ENCODE measurements at places on chromosomes 7 and 10. TPM values are rescaled to one million over a fixed set of nuclear protein-coding genes. Genes with fewer than 3 reads are reported as not detected.

DNA sequence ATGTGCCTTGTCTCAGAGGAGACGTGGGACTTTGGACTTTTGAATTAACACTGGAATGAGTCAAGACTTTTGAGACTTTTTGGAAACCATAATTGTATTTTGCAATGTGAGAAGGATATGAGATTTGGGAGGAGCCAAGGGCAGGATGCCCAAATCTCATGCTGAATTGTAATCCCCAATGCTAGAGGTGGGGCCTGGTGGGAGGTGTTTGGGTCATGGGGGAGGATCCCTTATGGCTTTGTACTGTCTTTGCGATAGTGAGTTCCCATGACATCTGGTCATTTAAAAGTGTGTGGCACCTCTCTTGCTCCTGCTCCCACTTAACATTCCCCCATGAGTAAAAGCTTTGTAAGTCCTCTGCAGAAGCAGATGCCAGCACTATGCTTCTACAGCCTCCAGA is 39.2 kb downstream of the DNAJC9 start:
- no peaks in the 10 kb centered on the region for H3K4me1 ChIP-seq
- H3K27me3 ChIP-seq = no peaks in the 10 kb centered on the region
- no peak overlapping the region for H3K4me3 ChIP-seq
- no peak for DNase-seq
- H3K27ac ChIP-seq = no peak overlapping the region

DNA sequence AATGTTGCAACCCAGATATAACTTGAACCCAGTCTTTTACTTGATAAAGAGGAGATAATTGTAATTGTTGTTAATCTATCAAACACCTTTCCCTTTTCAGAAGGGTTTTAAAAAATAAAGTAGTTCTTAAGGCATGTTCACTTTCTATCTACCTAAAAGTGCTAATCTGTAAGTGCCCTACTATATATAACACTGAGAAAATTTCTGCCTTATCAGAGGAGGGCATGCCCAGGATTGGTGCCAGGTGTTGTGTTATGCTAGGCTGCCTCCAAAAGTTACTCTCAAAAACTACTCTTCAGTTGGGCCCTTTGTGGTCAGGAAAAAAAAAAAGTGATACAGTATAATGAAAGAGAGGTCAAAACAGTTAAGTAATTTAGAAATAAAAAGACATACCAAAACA is 36.3 kb downstream of the SMNDC1 start:
- H3K36me3 ChIP-seq = no peaks in the 10 kb centered on the region
- H3K4me1 ChIP-seq = no peaks in the 10 kb centered on the region
- H3K4me3 ChIP-seq = no peak overlapping the region
- no peaks in the 10 kb centered on the region for H3K27me3 ChIP-seq

DNA sequence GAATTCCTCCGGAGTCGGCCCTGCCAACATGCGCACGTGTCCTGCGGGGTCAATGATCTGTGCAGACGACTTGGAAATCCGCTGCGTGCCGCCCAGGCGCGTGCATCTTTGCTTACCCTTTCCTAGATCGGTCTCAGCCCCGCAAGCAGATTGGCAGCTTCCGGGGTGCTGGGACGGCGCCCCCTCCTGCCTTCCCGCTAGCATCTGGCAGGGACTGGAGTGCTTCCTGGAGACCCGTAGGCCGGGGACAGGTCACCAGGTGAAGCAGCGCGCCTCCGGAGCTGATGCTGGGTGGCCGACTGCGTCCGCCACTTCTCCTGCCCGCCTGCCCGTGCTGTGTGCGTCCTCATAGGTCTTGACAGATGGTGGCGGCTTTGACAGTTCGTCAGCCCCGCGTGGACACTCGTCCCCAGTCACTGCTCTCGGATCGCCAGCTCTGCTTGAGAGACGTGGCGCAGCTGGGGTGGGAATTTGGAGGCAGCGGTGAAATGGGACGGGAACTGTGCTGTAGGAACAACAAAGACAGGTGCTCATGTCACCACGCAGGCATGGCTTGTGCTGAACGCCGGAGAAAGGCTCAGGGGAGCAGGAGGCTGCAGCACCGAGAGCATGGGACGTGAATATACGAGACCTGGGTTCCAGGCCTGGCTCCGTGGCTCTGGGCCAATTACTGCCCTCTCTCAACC is 21.9 kb upstream of the KCNK18 start:
- peak overlapping the region; percentile 15 for H3K4me3 ChIP-seq
- no peaks in the 10 kb centered on the region for H3K4me1 ChIP-seq
- H3K36me3 ChIP-seq = no peaks in the 10 kb centered on the region
- H3K27me3 ChIP-seq = no peaks in the 10 kb centered on the region
- no peak overlapping the region for H3K27ac ChIP-seq
- no peak for DNase-seq

GRCh38 chr7:122403113-122403512 is 98.6 kb upstream of the FEZF1 start:
- no peaks in the 10 kb centered on the region for H3K4me1 ChIP-seq
- peaks cover 2% of the 10 kb centered on the region for H3K36me3 ChIP-seq
- no peaks in the 10 kb centered on the region for H3K27me3 ChIP-seq
- no peak overlapping the region for H3K4me3 ChIP-seq
- DNase-seq = no peak

The CHCHD3 gene
- 52.1 TPM for total RNA-seq

The VPS41 gene
- total RNA-seq = 88.6 TPM

- no peak overlapping the region for H3K4me3 ChIP-seq
- H3K36me3 ChIP-seq = no peaks in the 10 kb centered on the region
- H3K4me1 ChIP-seq = no peaks in the 10 kb centered on the region
- DNase-seq = no peak
- no peaks in the 10 kb centered on the region for H3K27me3 ChIP-seq
Observed at GRCh38 chr10:14282276-14282675, 48.4 kb downstream of the FRMD4A start.

DNA sequence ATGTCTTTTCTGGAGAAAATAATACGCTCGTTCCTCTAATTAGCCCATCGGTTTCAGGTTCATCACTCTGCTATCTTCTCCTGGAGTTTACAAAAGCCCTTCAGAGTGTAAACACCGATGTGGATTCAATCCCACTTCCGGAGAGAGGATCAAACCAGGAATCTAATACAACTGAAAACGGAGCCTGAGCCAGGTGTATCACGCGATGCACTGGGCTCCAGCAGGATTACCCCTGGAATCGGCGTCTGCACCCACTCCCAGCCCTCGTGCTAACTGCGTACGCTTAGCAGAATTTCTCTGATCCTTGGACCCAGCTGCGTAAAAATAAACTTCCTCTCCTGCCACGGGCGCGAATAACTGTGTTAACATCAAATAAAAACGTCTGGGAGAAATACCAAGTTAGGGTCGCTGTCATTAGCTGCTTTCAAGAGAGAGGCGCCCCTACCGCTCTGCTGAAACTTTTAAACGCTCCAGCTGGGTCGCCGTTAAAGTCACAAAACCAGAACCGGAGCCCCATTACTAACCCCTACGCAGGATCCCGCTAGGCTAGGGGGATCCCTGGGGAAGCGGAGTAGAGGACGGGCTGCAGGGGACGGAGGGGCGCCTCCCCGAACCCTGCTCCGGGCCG is 502 bp downstream of the ZNF3 start:
- no peaks in the 10 kb centered on the region for H3K27me3 ChIP-seq
- H3K27ac ChIP-seq = peak overlapping the region; percentile 93
- H3K4me1 ChIP-seq = peaks cover 20% of the 10 kb centered on the region
- no peak for DNase-seq
- H3K36me3 ChIP-seq = peaks cover 34% of the 10 kb centered on the region

- no peaks in the 10 kb centered on the region for H3K27me3 ChIP-seq
- no peaks in the 10 kb centered on the region for H3K4me1 ChIP-seq
- H3K27ac ChIP-seq = no peak overlapping the region
- no peaks in the 10 kb centered on the region for H3K36me3 ChIP-seq
Observed at GRCh38 chr7:70313687-70314086, 715.4 kb downstream of the AUTS2 start.

DNA sequence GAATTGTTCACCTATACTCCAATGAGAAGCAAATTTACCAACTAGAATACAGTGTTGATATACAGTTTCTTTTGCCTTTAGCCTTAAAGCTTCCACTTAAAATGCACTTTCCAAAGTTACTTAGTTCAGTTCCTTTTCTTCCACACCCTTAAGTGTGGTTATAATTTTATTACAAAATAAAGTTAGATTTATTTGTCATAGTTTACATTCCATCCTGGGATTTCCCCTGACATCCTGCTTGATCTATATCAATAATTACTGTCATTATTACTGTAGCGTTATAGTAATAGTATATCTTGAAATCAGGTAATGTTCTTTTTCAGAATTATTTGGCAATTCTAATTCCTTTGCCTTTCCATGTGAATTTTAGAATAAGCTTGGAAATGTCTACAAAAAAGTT is 23.3 kb upstream of the MEST start:
- H3K4me1 ChIP-seq = no peaks in the 10 kb centered on the region
- H3K4me3 ChIP-seq = no peak overlapping the region
- no peak for DNase-seq

DNA sequence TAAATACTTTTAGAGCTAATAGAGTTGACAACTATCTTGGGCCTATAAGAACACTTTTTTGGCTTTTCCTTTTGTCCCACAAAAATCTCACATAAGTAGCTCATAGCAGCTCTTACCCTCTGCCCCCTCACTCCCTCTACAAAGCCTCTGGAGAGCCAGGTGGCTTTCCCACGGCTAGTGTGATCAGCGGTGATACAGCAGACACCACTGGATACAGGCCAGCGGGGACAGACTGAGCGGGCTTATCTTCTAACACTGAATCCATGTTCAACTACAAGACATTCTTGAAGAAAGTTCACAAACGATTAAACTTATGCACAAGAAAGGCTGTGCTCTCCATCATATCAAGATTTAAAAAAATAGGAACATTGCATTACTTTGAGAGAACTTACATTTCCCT is 377.2 kb downstream of the PARD3 start:
- H3K27me3 ChIP-seq = no peaks in the 10 kb centered on the region
- no peaks in the 10 kb centered on the region for H3K36me3 ChIP-seq
- no peak overlapping the region for H3K4me3 ChIP-seq
- no peak overlapping the region for H3K27ac ChIP-seq

DNA sequence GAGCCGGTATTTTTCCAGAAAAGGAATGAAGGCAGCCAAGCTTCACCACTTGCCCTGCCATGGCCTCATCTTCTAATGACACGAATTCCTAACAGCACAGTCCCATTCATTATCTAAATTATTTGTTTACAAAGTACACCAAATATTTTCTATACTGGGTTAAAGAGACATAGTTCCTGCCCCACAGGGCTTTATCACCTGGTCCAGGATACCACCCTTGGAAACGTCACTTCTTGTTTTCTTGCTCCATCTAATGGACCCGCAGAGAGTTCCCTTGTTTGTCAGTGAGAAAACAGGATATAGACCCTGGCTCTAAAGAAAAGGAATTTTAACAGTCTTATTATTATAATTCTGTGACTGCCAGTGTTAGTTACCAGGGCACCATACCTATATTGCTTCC is 1165.4 kb downstream of the GATA3 start:
- H3K27me3 ChIP-seq = no peaks in the 10 kb centered on the region
- no peak overlapping the region for H3K4me3 ChIP-seq
- H3K36me3 ChIP-seq = no peaks in the 10 kb centered on the region
- H3K4me1 ChIP-seq = no peaks in the 10 kb centered on the region
- H3K27ac ChIP-seq = no peak overlapping the region

DNA sequence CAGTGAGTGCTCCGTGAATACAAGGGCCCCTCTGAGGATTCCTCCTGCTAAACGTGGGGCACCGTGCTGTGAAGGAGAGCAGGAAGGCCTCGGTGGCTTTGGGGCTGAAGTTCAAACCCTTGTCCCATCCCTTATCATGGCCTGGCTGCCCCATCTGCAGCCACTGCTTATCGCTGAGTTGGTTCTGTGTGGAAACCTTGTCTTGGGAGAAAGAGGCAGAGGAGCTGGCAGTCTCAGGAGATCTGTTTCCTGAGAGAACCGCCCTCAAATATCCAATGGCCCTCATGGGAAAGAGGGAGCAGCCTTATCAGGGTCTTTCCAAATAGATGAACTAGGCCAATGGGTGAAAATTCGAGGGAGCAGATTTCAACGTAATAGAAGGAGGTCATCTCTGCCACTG is 52.0 kb upstream of the NRF1 start:
- H3K36me3 ChIP-seq = no peaks in the 10 kb centered on the region
- no peaks in the 10 kb centered on the region for H3K4me1 ChIP-seq
- DNase-seq = no peak
- H3K27ac ChIP-seq = no peak overlapping the region
- no peak overlapping the region for H3K4me3 ChIP-seq

DNA sequence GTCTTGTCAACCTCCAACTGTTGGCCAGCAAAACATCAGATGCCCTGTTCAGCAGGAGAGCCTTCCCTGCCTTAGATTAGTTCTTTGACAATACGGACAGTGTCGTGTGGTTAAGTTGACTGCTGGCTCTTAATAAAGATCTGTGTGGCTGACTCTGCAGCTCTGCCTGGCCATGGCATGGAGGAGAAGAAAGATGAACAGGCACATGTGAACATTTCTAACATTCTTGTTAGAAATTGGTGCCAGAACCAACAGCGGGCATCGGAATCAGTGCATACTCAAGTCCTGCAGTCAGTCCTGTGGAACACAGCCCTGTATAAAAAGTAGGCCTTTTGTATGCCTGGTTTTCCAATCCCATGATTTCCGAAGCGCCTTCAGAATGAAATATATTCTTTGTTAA is 455.6 kb downstream of the POM121L12 start:
- no peak overlapping the region for H3K4me3 ChIP-seq
- no peak for DNase-seq
- H3K27ac ChIP-seq = no peak overlapping the region
- H3K27me3 ChIP-seq = no peaks in the 10 kb centered on the region

GRCh38 chr10:44724415-44725174 is 186.5 kb upstream of the TMEM72 start:
- DNase-seq = no peak
- no peaks in the 10 kb centered on the region for H3K36me3 ChIP-seq
- H3K4me1 ChIP-seq = no peaks in the 10 kb centered on the region
- no peaks in the 10 kb centered on the region for H3K27me3 ChIP-seq
- H3K4me3 ChIP-seq = no peak overlapping the region
- H3K27ac ChIP-seq = no peak overlapping the region

DNA sequence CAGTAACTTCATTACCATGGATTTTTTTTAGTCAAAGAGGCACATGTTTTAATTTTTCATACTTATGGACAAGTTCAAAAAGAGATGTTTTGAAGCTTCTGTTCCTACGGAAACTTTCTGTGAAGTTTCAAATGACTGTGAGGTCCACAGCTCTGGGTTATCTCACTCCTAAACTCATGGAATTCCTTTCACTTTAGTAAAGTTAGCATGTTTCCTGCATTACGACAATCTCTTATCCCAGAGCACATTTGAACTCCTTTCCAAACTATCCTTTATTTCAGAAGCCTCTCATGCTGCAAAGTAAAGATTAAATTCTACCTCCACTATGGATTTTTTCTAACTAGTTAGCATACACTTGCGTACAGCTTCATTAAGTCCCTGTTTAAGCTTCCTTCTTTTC is 15.3 kb upstream of the ADD3 start:
- H3K27ac ChIP-seq = no peak overlapping the region
- H3K27me3 ChIP-seq = no peaks in the 10 kb centered on the region
- DNase-seq = peak; percentile 53
- H3K4me3 ChIP-seq = no peak overlapping the region
- H3K4me1 ChIP-seq = peaks cover 3% of the 10 kb centered on the region

DNA sequence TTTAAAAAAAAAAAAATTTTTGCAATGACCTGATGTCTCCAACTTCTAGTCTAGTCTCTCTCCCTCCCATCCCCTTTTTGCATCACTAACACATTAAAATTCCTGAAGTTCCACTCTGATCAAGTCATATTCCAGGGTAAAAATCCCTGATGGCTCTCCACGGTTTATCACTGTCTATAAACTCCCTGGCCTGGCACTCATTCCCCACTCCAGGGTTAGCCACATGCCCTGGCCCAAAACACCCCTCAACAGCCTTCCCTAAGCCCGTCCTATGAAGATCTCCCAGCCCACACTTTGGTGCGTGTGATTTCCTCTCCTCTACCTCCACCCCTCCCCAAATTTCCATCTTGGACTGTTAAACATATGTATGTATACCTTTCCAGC is 125.4 kb downstream of the JAZF1 start:
- H3K27ac ChIP-seq = no peak overlapping the region
- H3K36me3 ChIP-seq = no peaks in the 10 kb centered on the region
- no peaks in the 10 kb centered on the region for H3K27me3 ChIP-seq
- no peak for DNase-seq
- H3K4me3 ChIP-seq = no peak overlapping the region

Data from lung (tissue), 17 donors.